ENCODE measurements at places on chromosomes 12 and 14. TPM values are rescaled to one million over a fixed set of nuclear protein-coding genes. Genes with fewer than 3 reads are reported as not detected.

DNA sequence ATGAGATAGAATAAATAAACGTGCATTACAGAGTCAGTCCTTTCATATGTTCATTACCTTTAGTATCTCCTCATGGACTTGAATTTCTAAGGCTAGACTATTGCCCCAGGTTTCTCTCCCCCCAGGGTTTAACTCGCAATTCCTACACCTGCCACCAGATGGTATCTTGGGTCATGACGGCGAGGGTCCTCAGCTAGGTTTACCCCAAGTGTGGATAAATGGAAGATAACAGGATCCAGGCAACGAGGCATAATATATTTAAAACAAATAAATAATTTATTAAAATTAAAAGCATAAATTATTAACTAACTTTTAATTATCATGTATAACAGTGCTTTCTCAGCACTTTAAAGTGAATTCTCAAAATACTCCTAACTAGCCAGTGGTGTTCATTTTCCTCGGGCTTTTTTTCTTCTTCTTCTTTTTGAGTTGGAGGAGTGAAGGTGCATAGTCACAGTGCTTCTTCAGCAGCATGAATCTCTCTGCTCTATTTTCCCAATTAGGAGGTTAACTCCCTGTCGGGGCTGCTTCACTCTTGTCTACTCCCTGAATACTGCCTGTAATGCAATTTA, 243.5 kb upstream of the CAND1 start:
- peak; percentile 5 for DNase-seq

GRCh38 chr12:120376009-120376408, 7.0 kb upstream of the MSI1 start:
- DNase-seq, result no peak

GRCh38 chr14:64117671-64118402, 176.3 kb downstream of the ESR2 start:
- DNase-seq, result peak; percentile 74

DNA sequence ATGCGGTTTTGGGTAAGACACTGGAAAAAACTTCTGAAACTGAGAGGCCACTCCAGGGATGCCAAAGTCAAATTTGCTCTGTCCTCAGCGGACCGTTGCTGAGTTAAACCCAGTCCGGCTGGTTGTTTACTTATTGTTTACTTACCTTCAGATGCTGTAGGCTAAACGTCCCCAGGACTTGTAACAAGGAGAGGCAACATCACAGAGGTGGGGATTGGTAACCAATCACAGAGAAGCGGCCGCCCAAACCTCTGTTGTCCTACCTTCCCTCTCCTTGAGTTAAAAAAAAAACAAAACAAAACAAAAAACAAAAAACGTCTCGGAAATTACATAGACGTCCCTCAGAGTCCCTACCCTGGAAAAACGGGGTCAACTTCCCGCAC, 380 bp downstream of the ANO2 start:
- no peak for DNase-seq

- DNase-seq, result no peak
These were observed 18.0 kb downstream of the SLC7A7 start for GRCh38 chr14:22797017-22797917.

Gene OR4N5
- not detected for total RNA-seq
